T-helper 17 cell (primary cell): ENCODE measurements at places on chromosomes 12 and 14.

DNA sequence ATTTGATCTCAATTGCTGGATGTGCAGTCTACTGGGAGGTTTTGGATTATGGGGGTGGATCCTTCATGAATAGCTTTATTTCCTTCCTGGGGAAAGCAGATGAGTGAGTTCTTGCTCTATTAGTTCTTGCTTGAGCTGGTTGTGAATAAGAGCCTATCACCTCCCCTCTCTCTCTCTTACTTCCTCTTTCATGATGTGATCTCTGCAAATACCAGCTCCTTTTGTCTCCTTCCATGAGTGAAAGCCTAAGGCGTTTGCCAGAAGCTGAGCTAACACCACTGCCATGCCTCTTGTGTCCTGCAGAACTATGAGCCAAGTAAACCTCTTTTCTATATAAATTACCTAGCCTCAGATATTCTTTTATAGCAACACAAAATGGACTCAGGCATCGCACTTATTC is 302.7 kb downstream of the CCER1 start:
- no peak overlapping the region for H3K27ac ChIP-seq
- no peak overlapping the region for H3K4me3 ChIP-seq
- no peak for DNase-seq
- no peaks in the 10 kb centered on the region for H3K27me3 ChIP-seq
- no peaks in the 10 kb centered on the region for H3K36me3 ChIP-seq

- no peak overlapping the region for H3K27ac ChIP-seq
- H3K4me3 ChIP-seq, result no peak overlapping the region
- no peaks in the 10 kb centered on the region for H3K36me3 ChIP-seq
- no peaks in the 10 kb centered on the region for H3K4me1 ChIP-seq
These were observed 380.4 kb upstream of the DDHD1 start for GRCh38 chr14:53533384-53533970.

DNA sequence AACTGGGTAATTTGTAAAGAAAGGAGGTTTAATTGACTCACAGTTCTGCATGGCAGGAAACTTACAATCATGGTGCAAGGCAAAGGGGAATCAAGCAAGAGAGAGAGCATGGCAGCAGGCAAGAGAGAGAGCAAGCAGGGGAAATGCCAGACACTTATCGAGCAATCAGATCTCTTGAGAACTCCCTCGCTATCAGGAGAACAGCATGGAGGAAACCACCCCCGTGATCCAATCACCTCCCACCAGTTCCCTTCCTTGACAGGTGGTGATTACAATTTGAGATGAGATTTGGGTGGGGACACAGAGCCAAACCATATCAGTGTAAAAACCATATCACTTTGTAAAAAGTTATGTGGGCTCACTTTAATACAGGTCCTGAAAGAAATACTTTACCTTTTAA is 56.4 kb upstream of the NEDD1 start:
- peaks cover 24% of the 10 kb centered on the region for H3K27me3 ChIP-seq
- no peaks in the 10 kb centered on the region for H3K36me3 ChIP-seq
- DNase-seq, result no peak
- H3K4me3 ChIP-seq, result no peak overlapping the region

DNA sequence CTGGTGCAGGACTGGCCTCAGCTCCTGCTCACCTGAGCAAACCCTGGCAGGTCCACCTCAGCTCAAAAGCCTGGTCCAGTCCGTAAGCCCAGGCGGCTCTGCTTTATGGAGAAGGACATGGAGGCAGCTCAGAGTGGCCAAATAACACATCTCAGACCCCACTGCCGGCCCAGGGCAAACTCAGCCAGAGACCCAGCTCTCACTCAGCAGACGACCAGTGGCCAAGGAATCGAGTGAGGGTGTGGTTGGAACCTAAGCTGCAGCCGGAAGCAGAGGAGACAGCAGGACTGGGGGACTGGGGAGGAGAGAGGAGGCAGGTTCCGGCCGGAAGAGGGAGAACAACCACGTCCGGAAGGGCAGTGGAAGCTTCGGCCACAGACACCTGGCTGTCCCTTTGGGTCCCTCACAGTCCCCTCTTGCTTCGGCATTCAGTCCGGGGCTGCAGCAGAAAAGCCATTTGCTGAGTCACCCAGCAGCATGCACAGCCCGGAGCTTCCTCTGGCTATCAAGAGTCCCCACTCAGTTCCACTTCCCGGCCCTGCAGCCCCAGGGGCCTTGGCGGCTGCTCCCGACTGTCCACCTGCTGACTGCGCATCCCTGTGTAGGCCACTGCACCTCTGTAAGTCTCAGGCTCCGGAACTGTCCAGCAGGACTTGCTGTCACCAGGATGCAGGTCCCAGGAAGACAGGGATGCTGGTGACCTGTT is 104.0 kb downstream of the CALM1 start:
- no peak for DNase-seq
- peaks cover 21% of the 10 kb centered on the region for H3K27me3 ChIP-seq
- peaks cover 2% of the 10 kb centered on the region for H3K36me3 ChIP-seq
- no peak overlapping the region for H3K27ac ChIP-seq

GRCh38 chr12:111393700-111394300 is 11.9 kb upstream of the SH2B3 start:
- H3K36me3 ChIP-seq, result no peaks in the 10 kb centered on the region
- peaks cover 6% of the 10 kb centered on the region for H3K4me1 ChIP-seq
- H3K27ac ChIP-seq, result no peak overlapping the region
- no peak for DNase-seq

- H3K36me3 ChIP-seq, result no peaks in the 10 kb centered on the region
- H3K27ac ChIP-seq, result no peak overlapping the region
- no peak overlapping the region for H3K4me3 ChIP-seq
- no peak for DNase-seq
These were observed 102.8 kb upstream of the RASSF8 start for GRCh38 chr12:25855716-25856115.

DNA sequence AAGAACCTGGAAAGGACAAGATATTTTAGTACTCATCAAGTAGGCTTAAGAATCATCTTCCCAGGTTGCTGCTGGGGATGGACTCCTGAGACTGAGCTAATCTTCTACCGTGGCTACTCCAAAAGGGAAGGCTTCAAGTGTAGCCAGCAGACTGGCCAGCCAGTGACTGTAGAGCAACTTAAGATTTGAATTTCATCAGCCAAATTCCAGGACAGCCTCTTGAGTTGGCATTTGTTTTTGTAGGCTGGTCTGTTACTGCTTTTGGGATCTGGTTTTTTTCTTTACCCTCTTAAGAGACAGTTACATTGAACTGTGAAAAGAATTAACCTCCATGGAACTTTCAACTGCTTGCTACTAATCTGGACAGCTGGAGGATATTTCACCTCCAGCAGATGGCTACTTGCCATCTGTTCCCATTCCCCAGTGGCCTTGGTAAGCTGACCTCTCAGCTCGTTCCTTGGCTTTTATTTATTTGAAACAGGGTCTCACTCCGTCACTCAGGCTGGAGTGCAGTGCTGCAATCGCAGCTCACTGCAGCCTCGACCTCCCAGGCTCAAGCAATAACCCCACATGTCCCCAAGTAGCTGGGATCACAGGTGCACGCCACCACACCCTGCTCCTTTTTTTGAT is 20.7 kb downstream of the VTI1B start:
- peaks cover 4% of the 10 kb centered on the region for H3K36me3 ChIP-seq
- H3K27ac ChIP-seq, result no peak overlapping the region
- peaks cover 2% of the 10 kb centered on the region for H3K4me1 ChIP-seq
- DNase-seq, result no peak
- H3K4me3 ChIP-seq, result no peak overlapping the region

GRCh38 chr14:23206422-23207145 is 23.1 kb upstream of the SLC7A8 start:
- DNase-seq, result no peak
- no peak overlapping the region for H3K4me3 ChIP-seq
- H3K27me3 ChIP-seq, result peaks cover 26% of the 10 kb centered on the region
- no peak overlapping the region for H3K27ac ChIP-seq

GRCh38 chr12:16520328-16520727 is 85.6 kb downstream of the LMO3 start:
- H3K4me3 ChIP-seq, result no peak overlapping the region
- H3K27ac ChIP-seq, result no peak overlapping the region
- no peaks in the 10 kb centered on the region for H3K4me1 ChIP-seq

- no peak for DNase-seq
- no peaks in the 10 kb centered on the region for H3K4me1 ChIP-seq
- peaks cover 45% of the 10 kb centered on the region for H3K27me3 ChIP-seq
- H3K27ac ChIP-seq, result no peak overlapping the region
These were observed 5.5 kb downstream of the KRT5 start for GRCh38 chr12:52514471-52515318.

DNA sequence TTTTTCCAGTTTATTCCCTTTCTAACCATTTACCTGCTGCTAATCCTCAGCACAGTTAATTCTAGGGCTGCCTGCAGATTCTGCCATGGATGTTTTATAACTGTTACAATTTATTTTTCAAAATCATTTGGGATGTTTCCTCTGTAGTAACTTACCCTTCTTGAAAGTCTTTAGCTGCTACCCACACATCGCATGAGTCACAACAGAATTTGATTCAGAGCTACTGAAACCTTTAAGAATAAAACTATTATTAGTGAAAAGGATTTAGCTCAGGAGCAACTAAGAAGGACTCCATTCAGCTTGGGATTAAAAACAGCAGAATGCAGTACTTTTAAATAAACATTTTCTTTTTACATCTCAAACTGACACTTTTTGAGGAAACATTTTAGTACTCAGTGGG is 41.7 kb upstream of the RGS6 start:
- H3K4me3 ChIP-seq, result no peak overlapping the region
- no peaks in the 10 kb centered on the region for H3K4me1 ChIP-seq
- H3K27me3 ChIP-seq, result peaks cover 11% of the 10 kb centered on the region
- no peak overlapping the region for H3K27ac ChIP-seq

DNA sequence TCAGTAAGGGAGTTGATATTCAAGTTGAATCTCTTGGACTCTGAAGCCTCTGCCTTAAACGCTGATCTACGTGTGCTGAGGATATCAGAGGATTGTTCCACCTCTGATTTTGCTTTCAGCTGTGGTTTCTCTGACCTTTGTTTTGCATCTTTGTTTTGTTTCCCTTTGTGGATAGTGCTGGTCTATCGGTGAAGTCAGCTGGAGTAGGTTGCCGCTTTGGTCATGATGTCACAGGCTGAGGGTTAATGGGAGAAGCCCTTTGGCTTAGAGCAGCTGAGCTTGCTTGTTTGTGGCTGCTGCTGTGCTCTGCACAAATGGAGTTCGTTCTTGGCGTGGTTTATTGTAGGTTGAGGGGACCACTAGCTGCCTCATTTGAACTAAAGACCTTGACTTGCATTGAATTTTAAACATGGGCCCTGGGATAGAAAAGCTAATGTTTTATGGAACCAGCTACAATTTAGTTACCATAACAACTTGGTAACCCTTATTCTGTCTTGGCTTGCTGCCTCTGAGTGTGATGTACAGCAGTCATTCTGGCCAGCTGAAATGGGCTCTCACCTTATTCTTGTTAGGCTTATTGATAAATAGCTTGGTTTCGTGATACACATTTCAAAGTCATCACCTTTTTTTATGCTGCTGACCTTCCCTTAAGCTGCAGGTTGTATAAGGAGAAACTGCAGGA is 284.5 kb upstream of the E2F7 start:
- H3K36me3 ChIP-seq, result no peaks in the 10 kb centered on the region
- no peak for DNase-seq
- H3K27ac ChIP-seq, result no peak overlapping the region
- H3K4me3 ChIP-seq, result no peak overlapping the region
- H3K27me3 ChIP-seq, result no peaks in the 10 kb centered on the region

DNA sequence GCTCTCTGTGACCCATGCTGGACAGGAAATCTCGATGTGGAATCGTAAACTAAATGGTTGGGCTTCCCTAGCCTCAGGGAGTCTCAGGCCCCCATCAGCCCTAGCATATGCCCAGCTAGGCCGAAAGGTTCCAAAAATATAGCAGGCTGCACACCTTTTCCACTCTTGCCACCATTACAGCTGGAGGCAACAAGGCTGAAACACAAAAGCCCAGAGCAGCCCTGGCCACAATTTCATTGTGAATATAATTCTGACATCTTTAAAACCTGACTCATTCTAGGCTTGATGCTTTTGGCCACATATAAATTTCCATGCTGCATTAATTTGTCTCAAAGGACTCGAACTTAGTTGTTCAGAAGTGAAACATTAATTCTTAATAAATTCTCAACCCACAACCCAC is 382.2 kb downstream of the GRIN2B start:
- no peak overlapping the region for H3K27ac ChIP-seq
- no peaks in the 10 kb centered on the region for H3K36me3 ChIP-seq
- DNase-seq, result no peak
- no peaks in the 10 kb centered on the region for H3K4me1 ChIP-seq

- H3K27ac ChIP-seq, result no peak overlapping the region
- peaks cover 2% of the 10 kb centered on the region for H3K36me3 ChIP-seq
- no peak overlapping the region for H3K4me3 ChIP-seq
- no peak for DNase-seq
These were observed 41.6 kb downstream of the RCOR1 start for GRCh38 chr14:102633906-102634595.

DNA sequence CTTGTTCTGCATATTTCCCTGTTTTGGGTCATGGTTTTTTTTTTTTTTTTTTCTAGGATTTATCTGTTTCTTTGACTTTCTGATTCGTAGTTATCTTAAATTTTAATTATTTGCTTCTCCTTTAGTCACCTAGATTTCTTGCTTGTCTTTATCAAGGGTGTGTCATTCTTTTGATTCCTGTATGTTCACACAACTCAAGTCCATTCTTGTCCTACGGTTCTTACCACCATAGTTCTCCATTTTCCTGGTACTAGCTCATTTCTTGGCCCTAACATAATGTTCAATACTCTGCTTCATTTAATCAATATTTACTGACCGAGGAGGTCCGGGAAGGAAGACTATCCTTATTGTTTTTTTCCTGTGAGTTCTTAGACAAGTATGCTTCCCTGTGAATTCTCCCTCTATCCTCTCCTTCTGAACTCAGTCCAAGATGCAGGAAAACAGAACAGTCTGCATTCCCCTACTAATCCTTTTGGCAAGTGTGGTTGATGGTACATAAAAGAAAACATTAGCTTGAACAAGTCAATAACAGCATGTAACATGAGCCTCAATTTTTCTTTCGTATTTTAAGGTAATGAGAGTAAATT is 1346.4 kb upstream of the SEL1L start:
- no peaks in the 10 kb centered on the region for H3K27me3 ChIP-seq
- no peaks in the 10 kb centered on the region for H3K36me3 ChIP-seq
- H3K27ac ChIP-seq, result no peak overlapping the region
- no peak for DNase-seq
- no peaks in the 10 kb centered on the region for H3K4me1 ChIP-seq

GRCh38 chr14:52961060-52961639 is 10.3 kb upstream of the FERMT2 start:
- H3K4me3 ChIP-seq, result peak overlapping the region; percentile 13
- H3K27ac ChIP-seq, result peak overlapping the region; percentile 85
- DNase-seq, result peak; percentile 37
- H3K36me3 ChIP-seq, result no peaks in the 10 kb centered on the region
